ENCODE measurements at places on chromosomes 12 and 14.

- peak; percentile 47 for DNase-seq
Observed at GRCh38 chr12:6752167-6752920, 597 bp downstream of the MLF2 start.

- DNase-seq, result peak; percentile 58
Observed at GRCh38 chr14:98931911-98932310, 340.1 kb downstream of the BCL11B start.

DNA sequence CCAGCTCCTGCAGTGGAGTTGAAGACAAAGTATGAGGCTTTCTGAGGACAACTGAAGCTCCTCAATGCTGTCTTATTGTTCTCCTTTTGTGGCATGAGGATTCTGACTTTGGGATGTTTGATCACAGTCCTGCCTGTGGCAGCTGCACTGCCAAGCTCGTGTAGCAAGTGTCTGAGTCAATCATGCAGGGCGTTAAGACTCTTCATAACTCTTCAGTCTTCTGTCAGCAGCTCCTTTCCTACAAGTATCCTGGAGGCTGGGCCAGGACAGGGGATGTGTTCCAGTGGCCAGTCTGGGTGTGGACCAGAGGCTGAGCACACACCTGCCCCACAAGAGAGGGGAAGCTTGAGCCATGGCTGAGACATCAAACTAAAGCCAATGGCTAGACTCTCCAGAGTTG, 94.3 kb downstream of the PELI2 start:
- DNase-seq, result no peak

GRCh38 chr14:81269100-81269978, 48.6 kb upstream of the GTF2A1 start:
- DNase-seq, result no peak

DNA sequence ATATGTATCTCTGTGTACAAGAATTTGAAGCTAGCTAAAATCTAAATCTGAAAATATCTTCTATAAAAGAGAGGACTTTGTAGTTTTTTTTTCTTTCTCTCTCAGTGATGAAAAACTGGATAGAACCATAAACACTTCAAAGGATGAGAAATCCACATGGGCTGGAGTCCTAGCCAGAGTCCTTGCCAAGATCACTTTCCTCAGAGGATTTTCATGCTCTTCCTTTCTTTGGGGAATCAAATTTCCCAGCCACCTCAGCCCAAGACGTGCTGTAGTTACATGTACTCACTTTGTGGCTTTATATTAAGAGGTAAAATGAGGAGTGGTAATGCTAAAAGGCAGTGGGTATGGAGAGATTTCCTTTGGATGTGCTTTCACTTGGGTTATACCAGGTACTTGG, 110.3 kb downstream of the SLC38A1 start:
- DNase-seq, result no peak

DNA sequence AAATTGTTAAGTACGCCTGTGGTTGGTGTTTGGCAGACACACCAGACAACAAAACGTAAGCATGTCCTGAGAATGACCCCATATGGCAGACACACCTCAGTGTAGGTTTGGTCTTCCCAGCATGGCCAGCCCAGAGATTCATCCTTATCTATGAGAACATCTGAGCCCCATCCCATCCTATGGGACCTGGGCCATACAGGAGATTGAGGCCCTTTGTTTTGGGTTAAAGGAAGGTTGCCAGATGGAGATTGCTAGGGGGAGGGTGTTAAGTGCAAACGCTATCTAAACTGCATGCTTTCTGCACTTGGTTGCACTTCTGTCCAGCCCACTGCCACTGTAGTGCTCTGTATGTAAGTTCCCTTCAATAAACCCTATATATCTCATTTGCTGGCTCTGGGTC, 4.1 kb upstream of the PCNX4 start:
- DNase-seq, result no peak

GRCh38 chr14:89324501-89325298, 92.3 kb downstream of the FOXN3 start:
- DNase-seq, result no peak

DNA sequence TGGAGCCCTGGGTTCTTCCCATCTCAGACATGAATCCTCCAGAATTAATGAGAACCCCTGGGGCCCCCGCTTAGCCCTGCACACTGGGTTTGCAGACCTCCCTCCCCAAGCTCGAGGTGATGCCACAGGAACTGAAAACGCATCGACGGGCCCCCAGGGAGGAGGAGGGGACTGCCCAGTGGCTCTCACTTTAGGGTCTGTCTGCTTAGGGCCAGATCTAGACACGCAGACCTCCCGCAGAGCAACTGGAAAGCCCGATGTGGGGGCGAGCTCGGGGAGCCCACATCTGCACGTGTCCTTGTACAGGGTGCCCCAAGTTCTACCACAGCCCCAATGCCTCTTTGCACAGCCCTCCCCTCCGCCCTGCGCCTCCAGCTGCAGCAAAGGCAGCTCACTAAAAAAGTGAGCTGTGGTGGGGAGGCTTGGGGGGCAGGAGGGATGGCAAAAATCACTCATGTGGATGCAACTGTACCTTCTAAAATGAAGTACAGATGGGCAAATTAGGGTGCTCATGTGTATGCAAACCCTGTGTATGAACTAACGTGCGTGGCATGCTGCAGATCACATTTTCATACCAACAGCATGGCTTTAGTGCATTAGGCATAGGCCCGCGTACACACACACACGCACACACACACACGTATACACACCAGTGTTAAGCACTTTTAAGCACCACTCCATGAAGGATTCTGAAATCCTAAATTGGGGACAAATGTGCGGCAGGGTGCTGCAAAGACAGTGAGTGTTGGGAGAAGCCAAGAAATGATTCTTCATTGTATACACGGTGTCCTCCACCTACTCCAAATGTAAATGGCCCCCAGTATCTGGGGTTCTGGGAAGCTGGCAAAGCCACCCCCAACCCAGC, 99.9 kb upstream of the MAP1LC3B2 start:
- DNase-seq, result no peak

- DNase-seq, result no peak
Observed at GRCh38 chr12:116055895-116056607, 221.4 kb downstream of the MED13L start.

DNA sequence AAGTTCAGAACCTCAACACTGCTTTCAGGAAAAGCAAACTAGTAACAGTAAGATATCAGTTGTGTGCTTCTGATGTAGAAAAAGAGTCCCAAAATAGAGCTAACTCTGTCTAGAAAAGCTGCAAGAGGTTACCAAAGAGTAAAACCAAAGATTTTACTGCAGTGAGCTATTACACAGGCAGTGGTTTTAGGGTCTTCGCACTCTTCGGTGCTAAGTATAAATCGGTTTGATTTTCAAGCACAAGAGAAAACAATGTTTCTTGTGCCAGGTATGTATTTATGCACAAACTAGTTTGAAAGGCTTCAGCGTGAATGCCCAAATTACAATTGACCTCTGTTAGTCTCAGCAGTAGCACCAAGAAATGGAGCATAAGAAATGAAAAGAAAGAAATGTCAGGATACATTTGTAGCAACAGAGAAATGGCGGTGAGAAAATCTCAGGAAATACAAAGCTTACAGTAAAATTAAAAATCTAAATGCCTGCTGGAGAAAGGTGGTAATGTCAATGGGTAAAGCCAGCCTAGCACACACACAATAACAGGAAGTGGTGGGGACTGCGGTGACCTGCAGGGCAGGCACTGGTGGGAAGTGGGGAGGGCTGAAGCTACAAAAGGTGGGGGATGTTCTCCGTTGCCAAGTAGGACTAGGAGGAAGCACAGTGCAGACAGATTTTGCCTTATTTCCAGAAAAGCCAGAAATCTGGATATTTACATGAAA, 18.0 kb upstream of the DYRK2 start:
- DNase-seq, result peak; percentile 83

- DNase-seq, result no peak
Observed at GRCh38 chr14:35558680-35559079, 24.7 kb downstream of the INSM2 start.

DNA sequence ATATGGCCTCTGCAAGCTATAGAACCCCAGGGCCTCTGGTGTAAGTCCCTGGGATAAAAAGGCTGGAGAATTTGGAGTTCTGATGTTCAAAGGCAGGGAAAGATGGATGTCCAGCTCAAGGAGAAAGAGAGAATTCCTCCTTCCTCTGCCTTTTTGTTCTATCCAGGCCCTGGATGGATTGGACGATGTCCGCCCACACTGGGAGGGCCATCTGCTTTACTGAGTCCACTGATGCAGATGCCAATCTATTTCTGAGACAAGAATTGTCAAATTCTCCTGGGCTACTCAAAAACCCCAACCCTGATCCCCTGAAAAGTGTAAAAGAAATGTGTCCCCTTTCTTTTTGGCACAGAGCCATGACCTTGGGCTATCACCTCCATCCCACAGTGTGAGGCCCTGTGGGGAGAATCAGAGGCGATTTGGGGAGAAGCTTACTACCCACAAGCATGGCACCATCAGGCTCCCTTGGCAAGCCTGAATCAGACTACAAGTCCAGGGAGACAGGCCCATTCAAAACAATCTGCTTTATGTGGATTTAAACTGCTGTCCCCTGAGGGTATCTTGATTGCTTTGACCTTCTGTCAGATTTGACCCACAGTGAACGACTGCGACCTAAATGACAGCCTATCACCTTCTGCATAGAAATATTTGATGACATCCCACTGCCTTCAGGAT, 334.0 kb downstream of the NUAK1 start:
- DNase-seq, result no peak

- no peak for DNase-seq
Observed at GRCh38 chr14:99721792-99722516, 37.9 kb downstream of the CYP46A1 start.

DNA sequence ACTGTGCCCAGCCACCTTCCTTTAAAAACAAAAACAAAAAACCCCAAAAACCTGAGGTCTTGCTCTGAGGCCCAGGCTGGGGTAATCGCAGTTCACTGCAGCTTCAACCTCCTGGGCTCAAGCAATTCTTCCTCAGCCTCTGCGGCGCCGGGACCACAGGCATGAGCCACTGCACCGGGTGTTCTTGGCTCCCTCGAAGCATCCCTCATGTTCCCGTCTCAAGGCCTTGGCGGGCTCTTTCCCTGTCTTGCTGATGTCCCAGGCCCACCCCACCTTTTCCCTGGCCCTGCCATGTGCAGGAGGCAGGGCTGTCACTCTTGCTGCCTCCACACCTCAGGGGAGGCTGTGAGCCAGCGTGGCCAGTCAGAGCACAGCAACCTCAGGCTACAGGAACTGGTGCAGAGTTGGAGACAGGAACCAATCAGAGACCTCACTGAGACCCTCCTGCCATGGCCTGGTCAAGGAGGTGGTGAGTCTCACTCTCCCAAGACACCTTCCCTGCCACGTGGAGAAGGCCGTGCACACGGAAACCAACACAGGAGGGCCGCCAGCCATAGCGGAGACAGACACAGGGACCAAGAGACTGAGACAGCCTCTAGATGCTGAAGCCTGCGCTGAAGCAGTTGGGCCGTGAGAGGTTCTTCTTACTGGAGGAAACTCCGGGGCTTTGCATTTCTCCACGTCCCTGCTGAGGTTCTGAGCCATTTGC, 6.0 kb upstream of the AMN start:
- no peak for DNase-seq

DNA sequence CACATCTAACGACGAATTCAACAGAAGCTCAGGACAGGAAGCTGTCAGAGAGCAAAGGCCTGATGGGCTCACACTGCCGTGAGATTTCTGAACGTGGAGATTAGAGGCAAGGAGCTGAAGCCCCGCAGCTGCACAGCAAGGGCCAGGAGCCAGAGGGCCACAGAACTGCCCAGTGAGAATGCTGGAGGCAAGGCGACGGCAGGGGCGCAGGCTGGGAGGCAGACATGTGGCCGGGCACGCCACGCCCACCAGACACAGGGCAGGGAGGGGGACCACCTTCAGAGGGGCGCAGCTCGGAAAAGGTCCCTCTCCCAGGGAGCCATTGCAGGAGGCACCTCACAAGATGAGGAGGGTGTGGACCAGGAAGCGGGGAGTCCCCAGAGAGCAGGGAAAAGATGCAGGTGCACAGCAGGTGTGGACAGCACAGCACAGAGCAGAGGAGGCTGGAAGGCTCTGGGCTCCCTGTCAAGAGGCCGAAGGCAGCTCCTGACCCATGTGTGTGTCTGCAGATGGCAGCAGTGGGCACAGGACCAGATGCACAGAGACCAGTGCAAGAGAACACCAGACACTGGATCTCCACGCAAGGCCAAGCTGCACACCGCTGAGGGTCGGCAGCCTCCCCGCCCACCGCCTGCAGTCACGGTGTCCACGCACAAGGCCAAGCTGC, 23.0 kb downstream of the BTBD6 start:
- no peak for DNase-seq
